ENCODE measurements at places on chromosomes 1 and 21. TPM values are rescaled to one million over a fixed set of nuclear protein-coding genes. Genes with fewer than 3 reads are reported as not detected.

DNA sequence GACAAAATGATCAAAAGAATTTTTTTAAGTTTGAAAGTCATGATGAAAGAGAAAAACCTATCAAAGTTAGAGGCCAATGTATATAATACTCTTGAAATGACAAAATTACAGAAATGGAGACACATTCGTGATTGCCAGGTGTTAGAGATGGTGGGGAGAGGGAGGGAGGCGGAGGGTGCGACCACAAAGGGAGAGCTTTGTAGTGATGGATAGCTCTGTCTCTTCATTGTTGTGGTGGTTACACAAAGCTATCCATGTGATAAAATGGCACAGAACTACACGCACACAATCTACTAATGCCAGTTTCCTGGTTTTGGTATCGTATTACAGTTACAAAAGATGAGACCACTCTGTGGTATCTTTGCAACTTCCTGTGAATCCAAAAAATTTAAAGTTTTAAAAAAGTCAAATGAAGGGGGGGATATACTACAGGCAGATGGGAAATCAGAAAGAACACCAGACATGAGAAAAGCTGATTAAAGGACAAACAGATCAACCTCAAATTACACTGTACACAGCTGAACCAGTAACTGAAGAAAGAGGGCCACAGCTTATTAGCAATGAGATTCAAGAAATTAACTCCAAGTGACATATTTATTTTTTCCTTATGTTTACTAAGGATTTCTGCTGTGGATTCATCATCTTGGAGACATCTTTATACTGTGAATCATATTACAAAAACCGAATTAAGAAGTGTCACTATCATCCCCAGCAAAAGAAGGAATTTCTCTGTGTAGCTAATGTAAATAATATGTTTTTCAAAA lies 199.1 kb downstream of the SLC45A1 start:
- H3K27me3 ChIP-seq = no peaks in the 10 kb centered on the region
- no peak overlapping the region for H3K27ac ChIP-seq
- DNase-seq = no peak
- H3K4me1 ChIP-seq = peaks cover 12% of the 10 kb centered on the region
- H3K36me3 ChIP-seq = no peaks in the 10 kb centered on the region
- no peak overlapping the region for H3K4me3 ChIP-seq

DNA sequence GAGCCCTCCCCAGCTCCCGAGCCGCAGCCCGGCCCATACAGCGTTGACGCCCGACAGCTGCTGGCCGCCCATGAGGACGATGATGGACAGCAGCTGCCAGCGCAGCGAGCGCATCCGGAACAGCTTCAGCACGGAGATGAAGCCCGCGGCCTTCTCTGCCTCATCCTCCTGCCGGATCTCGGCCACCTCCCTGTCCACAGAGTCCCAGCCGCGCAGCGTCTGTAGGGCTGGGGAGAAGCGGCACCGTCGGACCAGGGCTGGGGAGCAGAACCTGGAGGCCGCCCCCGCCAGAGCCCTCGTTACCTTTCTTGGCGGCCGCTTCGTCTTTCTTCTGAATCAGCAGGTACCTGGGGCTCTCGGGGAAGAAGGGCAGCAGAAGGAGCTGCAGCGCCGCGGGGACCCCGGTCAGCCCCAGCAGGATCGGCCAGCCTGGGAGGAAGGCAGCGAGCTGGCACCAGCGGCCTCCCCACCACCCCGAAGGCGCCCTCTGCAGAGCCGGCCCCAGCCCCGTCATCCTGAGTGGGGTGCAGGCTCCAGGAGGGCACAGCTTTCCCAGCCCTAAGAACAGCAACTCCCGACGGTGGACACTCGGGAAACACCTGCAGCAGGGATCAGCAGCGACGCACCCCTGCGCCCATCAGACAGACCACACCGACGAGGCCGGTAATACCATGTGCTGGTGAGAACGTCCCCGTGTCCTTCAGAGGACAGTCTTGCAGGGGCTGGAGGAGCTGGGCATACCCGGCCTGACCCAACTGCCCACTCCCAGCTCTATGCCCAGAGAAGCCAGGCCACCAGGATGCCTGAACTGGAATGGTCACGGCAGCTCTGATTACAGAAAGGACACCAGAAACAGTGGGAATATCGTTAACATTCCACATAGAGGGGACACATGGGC lies 13.8 kb upstream of the SLC2A7 start:
- no peaks in the 10 kb centered on the region for H3K4me1 ChIP-seq
- no peak overlapping the region for H3K27ac ChIP-seq
- H3K36me3 ChIP-seq = no peaks in the 10 kb centered on the region
- DNase-seq = no peak

Gene HAX1
- 91.4 TPM for total RNA-seq

DNA sequence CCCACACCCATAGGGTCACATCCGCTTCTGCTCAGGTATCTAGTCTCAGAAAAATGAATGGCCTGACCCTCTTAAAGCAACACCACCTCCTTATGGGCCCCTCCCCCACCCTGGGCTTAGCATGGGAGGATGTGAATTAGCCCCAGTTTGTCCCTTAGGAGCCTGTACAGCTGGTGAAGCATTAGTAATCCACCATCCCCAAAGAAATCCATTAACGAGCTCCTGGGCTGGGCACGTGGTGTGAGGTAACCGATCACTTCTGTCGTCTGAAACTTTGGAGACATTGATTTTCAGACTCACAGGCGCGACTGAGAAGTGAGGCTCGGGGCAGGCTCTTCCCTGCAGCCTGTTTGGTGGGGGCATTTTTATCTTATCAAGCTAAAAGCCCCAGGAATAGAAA lies 10.5 kb downstream of the RASSF5 start:
- H3K36me3 ChIP-seq = no peaks in the 10 kb centered on the region
- H3K27ac ChIP-seq = no peak overlapping the region
- no peak for DNase-seq
- no peaks in the 10 kb centered on the region for H3K27me3 ChIP-seq

DNA sequence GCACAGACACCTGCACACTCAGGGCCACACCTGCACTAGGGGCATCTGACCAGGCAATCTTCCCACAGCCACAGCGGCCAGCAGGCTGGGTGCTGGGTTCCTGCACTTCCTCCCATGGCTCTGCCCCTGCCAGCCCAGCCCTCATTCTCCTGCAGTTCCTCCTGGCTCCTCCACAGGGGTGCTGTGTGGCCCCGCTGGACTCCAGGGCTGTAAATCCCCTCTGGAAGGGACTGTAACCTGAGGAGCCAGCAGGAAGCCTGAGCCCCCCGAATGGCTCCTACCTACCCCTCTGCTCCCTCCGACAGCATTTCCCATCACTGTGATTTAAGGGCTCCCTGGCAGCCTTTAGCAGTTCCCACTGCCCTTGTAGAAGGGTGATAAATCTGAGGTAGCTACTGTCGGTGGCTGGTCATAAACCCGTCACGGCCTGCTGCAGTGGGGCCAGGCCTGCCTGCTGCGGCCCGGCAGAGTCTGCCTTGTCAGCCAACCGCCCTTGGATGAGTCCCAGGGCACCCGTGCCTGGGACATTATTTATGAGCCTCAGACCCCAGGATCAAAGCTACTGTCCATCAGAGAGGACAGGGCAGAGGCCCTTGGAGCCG lies 8.8 kb downstream of the UBL4B start:
- no peak for DNase-seq
- no peak overlapping the region for H3K4me3 ChIP-seq

DNA sequence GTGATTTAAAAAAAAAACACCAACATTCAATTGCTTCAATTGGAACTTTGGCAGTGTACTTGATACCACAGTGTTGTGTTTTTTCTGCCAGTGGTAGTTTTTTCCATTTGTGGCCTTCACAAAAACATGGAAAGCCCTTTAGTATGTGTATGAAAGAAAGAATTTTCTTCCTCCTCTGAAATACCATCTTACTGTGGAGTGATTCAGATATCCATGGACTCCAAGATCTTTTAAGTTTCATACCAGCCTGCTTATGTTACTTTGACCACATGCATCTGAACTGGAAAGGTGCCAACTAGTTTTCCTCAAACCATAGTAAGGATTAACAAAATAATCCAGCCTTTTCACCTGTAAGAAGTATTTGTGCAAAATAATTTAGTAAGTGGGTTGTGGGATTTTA lies 3.4 kb downstream of the PPP2R5A start:
- no peaks in the 10 kb centered on the region for H3K27me3 ChIP-seq
- peak overlapping the region; percentile 86 for H3K4me3 ChIP-seq
- no peak for DNase-seq

GRCh38 chr1:204204944-204205343 lies 8.7 kb upstream of the KISS1 start:
- H3K36me3 ChIP-seq = no peaks in the 10 kb centered on the region
- H3K27me3 ChIP-seq = peaks cover 6% of the 10 kb centered on the region
- H3K4me1 ChIP-seq = no peaks in the 10 kb centered on the region
- H3K4me3 ChIP-seq = no peak overlapping the region

DNA sequence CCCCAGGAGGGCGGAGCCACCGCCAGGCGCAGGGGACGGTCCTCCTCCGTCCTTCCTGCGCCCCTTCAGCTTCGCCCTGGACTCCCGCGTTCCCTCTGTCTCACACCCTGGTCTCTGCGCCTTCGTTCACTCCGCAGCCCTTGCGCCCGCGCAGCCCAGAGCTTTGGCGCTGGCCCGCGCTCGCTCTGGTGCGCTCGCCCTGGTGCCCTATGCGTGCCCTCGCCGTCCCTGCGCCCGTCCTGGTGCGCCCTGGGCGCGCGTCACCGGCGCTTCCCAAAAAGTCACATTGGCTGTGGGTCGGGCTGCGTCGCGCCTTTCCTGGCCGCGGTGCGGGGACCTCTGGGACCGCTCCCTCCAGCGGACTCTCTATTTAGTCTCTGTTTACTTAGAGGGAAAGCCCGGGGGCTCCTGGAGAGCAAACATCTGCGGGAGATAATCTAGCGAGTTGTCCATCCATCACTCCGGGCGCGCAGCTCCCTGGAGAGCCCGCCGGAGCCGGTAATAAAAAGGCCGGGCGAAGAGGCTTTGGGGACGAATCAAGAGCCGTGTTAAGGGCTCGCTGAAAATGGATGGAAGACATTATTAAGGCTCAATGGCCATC lies 178.6 kb downstream of the PRDM16 start:
- H3K27ac ChIP-seq = no peak overlapping the region
- H3K4me3 ChIP-seq = no peak overlapping the region
- peaks cover 4% of the 10 kb centered on the region for H3K36me3 ChIP-seq
- no peak for DNase-seq
- peaks cover 55% of the 10 kb centered on the region for H3K4me1 ChIP-seq

Gene SYDE2
- 13.4 TPM for total RNA-seq

Gene SLC45A1
- 4.4 TPM for total RNA-seq

GRCh38 chr1:198373376-198373775 lies 167.1 kb downstream of the ATP6V1G3 start:
- no peak for DNase-seq
- no peak overlapping the region for H3K27ac ChIP-seq
- H3K4me3 ChIP-seq = no peak overlapping the region
- H3K36me3 ChIP-seq = no peaks in the 10 kb centered on the region

Gene MAP10
- total RNA-seq = 2.4 TPM

DNA sequence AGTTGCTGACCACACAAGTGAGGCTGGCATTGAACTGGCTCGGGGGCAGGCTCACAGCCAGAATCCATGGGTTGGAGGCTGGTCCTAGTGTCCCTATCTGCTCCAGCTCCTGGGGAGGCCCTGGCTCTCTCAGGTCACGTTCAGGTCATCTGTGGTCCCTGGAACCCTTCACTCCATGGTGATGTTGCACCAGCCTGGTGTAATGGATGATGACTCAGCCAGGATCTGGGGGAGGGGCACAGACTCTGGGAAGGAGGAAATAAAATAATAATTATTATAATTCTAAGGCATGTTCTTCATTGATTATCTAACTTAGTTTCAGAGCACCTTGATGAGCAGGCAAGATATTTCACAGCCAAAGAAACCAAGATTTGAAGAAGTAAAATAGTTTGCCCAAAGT lies 26.6 kb upstream of the FCRL4 start:
- no peaks in the 10 kb centered on the region for H3K36me3 ChIP-seq
- H3K27ac ChIP-seq = no peak overlapping the region
- H3K27me3 ChIP-seq = no peaks in the 10 kb centered on the region
- DNase-seq = no peak
- H3K4me3 ChIP-seq = no peak overlapping the region

- no peak overlapping the region for H3K4me3 ChIP-seq
- H3K36me3 ChIP-seq = no peaks in the 10 kb centered on the region
- no peak overlapping the region for H3K27ac ChIP-seq
- H3K27me3 ChIP-seq = no peaks in the 10 kb centered on the region
These were observed 321.6 kb upstream of the LRRC7 start for GRCh38 chr1:69246109-69246508.

DNA sequence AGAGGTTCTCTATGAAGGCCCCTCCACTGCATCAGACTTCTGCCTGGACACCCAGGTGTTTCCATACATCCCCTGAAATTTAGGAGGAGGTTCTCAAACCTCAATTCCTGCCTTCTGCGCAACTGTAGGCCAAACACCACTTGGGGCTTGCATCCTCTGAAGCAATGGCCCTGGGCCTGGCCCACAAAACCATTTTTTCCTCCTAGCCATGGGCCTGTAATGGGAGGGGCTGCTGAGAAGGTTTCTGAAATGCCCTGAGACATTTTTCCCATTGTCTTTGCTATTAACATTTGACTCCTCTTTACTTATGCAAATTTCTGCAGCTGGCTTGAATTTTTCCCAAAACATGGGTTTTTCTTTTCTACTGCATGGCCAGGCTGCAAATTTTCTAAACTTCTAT lies 37.9 kb upstream of the PTPRC start:
- no peaks in the 10 kb centered on the region for H3K4me1 ChIP-seq
- DNase-seq = no peak
- H3K4me3 ChIP-seq = no peak overlapping the region
- no peak overlapping the region for H3K27ac ChIP-seq
- no peaks in the 10 kb centered on the region for H3K27me3 ChIP-seq
- no peaks in the 10 kb centered on the region for H3K36me3 ChIP-seq

Gene ACTN2
- total RNA-seq = 52.9 TPM

GRCh38 chr1:45892068-45892785 lies 88.8 kb downstream of the MAST2 start:
- H3K27me3 ChIP-seq = no peaks in the 10 kb centered on the region
- peak overlapping the region; percentile 40 for H3K4me3 ChIP-seq
- H3K27ac ChIP-seq = peak overlapping the region; percentile 77
- DNase-seq = no peak
- H3K4me1 ChIP-seq = peaks cover 6% of the 10 kb centered on the region

GRCh38 chr21:41373253-41373652 lies 11.4 kb downstream of the MX2 start:
- no peaks in the 10 kb centered on the region for H3K36me3 ChIP-seq
- no peak for DNase-seq
- no peaks in the 10 kb centered on the region for H3K27me3 ChIP-seq
- H3K27ac ChIP-seq = no peak overlapping the region
- H3K4me1 ChIP-seq = peaks cover 3% of the 10 kb centered on the region

Gene ADAMTSL4
- total RNA-seq = 45.1 TPM

DNA sequence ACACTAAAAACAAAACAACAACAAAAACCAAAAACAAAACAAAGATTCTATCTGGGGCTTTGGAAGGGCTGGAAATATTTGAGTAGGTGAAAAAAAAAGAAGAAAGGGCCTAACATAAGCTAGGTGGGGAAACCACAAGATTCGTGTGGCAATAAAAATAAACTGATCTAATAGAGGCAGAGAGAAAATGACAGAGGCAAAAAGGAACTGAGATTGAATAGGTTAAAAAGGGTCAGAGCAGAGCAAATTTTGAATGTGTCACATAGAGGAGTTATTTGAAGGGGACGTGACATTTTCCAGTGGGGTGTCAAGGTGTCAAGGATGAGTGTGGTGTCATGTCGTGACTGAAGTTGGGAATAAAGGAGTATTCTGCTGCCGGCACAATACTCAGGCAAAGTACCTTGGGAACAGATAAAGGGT lies 65.2 kb upstream of the RALGPS2 start:
- H3K27ac ChIP-seq = no peak overlapping the region
- H3K4me1 ChIP-seq = no peaks in the 10 kb centered on the region
- H3K36me3 ChIP-seq = no peaks in the 10 kb centered on the region

- no peak for DNase-seq
- H3K27me3 ChIP-seq = no peaks in the 10 kb centered on the region
- no peaks in the 10 kb centered on the region for H3K4me1 ChIP-seq
- peak overlapping the region; percentile 28 for H3K4me3 ChIP-seq
These were observed 7.8 kb downstream of the F11R start for GRCh38 chr1:161013131-161013487.
